ENCODE measurements at places on chromosomes 2 and 18. TPM values are rescaled to one million over a fixed set of nuclear protein-coding genes. Genes with fewer than 3 reads are reported as not detected.

LHCGR gene
- not detected for total RNA-seq

DNA sequence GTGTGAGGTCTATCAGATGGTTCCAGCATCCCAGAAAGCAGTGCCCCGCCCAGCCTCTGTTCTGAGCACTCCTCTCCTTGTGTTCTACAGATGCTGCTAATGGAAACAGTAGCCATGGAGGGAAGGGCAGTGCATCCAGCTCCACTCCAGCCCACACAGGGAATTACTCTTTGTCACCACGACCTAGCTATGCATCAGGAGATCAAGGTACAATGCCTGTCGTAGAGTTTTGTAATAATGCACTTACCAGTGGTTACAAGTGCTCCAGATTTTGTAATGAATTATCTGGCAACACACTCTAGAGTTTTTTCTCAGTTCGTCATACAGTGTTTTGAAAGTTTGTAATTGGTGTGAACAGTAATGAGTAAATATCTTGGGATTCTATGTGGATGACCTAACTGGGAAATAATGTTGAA lies 161.1 kb downstream of the ESCO1 start:
- no peak for DNase-seq

- no peak for DNase-seq
Measured at GRCh38 chr2:121828281-121828731, 72.9 kb downstream of the TSN start.

GRCh38 chr2:105919191-105919811 lies 174.6 kb downstream of the NCK2 start:
- DNase-seq, result no peak

Measured in activated T-cell treated with anti-CD3 and anti-CD28 coated beads, Interleukin-2, amount 50 U/mL, for 72 hours (primary cell).